ENCODE measurements at places on chromosomes 7 and 10.

GRCh38 chr7:135817583-135817982, 69.0 kb upstream of the FAM180A start:
- no peak for DNase-seq

GRCh38 chr7:36301914-36302771, 87.5 kb upstream of the ANLN start:
- no peak for DNase-seq

DNA sequence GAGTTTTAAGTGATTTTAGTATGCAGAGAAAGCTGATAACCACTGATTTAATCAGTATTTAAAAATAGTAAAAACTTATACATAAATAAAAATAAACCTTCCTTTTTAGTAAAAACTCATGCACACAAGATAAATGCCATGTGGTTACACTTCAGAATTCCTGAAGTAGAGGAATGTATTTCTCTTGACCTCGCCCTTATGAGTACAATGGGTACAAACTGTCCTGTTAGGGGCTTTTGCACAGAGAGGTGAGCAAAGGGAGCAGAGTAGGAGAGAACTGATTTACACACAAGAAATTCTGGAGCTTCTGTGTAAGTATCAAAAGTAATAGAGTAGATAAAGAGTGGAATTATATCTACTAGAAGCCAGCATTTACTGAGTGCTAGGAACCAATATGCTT, 279.6 kb downstream of the PPP1R3A start:
- DNase-seq, result no peak

DNA sequence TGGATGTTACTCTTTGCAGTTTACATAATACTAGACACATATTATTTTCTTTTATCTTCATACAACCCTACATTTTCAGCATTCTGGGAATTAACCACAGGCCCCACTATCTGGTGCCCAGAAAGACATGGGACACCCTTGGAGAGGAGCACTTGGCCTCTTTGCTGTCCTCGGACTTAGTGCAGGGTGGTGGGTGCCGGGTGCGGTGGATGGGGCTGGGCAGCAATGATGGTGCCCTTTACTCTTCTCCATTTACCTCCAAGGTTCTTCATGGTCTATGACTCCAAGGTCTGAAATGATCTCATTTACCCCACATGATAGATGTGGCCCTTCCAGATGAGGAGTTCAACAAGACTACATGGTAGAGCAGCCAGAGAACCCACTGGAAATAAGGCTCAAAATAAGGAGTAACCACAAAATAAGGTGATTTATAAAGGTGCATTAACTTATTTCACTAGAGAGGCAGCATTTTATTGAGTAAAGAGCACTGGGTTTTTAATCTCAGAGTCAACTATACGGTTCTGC, 56.2 kb upstream of the IGFBP3 start:
- DNase-seq, result no peak
